RPMI8226 (cell line): ENCODE measurements at places on chromosomes 16 and 17.

DNA sequence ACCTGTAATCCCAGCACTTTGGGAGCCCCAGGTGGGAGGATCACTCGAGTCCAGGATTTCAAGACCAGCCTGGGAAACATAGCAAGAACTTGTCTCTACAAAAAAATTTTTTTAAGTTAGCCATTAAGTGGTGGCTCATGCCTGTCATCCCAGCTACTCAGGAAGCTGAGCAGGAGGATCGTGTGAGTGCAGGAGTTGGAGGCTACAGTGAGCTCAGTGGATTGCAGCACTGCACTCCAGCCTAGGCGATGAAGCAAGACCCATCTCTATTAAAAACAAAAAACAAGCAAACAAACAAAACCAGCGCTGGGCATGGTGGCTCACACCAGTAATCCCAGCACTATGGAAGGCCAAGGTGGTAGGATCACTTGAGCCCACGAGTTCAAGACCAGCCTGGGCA, 38.0 kb downstream of the HEATR3 start:
- no peak for DNase-seq

GRCh38 chr17:12605222-12605621, 60.5 kb upstream of the MYOCD start:
- DNase-seq: no peak

GRCh38 chr17:29982991-29983653, 41.7 kb downstream of the EFCAB5 start:
- no peak for DNase-seq

GRCh38 chr16:52383119-52383518, 163.8 kb downstream of the TOX3 start:
- DNase-seq: no peak

DNA sequence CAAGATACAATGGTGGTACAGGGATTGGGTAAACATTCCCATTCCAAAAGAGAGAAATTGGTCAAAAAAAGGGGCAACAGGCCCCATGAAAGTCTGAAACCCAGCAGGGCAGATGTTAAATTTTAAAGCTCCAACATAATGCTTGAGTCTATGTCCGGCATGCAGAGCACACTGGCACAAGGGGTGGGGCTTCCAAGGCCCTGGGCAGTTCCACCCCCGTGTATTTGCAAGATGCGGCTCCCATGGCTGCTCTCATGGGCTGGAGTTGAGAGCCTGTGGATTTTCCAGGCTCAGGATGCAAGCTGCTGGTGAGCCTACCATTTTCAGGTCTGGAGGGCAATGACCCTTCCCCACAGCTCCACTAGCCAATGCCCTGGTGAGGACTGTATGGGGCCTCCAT, 27.9 kb upstream of the RAI1 start:
- no peak for DNase-seq

DNA sequence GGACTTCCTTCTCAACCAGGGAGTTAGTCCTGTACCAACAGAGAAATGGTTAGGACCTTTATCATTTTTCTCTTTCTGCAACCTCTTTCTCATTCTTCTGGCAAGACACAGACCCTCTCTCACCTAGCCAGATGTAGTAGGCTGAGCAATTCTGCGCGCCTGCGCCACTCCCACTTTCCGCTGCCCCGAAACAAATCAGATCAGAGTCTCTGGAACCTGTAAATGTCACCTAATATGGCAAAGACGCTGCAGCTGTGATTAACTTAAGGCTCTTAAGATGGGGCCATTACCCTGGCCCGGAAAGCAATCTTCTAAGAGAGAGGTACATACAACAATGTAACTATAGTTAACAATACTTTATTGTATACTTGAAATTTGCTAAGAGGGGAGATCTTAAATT, 94.3 kb upstream of the ASIC2 start:
- no peak for DNase-seq

GRCh38 chr17:32801193-32801592, 75.7 kb downstream of the MYO1D start:
- no peak for DNase-seq

- DNase-seq: no peak
Measured at GRCh38 chr17:13154398-13154797, 136.6 kb upstream of the ELAC2 start.

DNA sequence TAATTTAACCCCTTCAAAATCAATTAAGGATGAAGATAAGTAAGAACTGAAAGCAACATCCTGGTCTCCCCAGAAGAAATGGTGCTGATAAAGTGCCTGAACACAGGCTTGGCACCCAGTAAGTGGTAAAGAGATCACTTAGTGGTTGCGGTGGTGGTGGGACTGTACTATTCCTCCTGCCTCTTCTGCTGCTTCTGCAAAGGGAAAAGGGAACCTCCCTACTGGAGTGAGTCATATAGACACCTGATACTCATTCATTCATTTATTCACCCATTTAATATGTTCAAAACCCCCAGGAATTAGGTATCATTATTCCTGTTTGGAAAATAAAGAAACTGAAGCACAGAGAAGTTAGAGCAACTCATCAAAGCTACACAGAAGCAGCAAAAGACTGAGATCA, 60.6 kb downstream of the CDYL2 start:
- DNase-seq: no peak

- peak; percentile 91 for DNase-seq
Measured at GRCh38 chr16:81752225-81752875, 26.7 kb upstream of the PLCG2 start.

DNA sequence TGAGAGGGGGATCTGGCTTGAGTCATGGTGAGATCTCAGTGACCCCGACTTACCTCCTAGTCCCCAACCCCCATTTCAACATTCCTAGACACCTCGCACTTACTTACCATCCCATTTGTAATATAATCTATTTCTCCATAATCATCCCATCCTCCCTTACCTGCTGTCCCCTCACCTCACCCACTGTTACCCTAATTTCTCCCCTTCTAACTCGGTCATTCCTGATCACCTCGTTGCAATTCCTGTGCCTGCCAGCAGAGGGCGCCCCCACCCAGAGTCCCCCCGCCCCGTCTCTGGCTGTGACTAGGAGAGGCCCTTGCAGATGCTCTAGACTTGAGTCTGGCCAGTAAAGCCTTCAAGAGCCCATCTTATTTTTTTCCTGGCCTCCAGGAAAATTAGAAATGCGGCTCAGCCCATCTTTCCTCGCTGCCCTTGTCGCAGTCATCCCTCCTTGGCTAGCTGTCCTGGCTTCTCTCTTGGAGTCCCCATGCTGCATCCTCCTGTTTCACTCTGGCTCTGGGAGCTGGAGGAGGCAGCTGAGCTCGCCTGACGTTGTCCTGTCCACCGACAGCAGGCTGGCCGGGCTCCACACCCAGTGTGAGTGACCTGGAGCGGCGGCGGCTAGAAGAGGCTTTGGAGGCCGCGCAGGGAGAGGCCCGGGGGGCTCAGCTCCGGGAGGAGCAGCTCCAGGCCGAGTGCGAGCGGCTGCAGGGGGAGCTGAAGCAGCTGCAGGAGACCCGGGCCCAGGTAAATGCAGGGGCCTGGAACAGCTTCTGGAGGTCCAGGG, 5.0 kb downstream of the TBKBP1 start:
- DNase-seq: peak; percentile 63

DNA sequence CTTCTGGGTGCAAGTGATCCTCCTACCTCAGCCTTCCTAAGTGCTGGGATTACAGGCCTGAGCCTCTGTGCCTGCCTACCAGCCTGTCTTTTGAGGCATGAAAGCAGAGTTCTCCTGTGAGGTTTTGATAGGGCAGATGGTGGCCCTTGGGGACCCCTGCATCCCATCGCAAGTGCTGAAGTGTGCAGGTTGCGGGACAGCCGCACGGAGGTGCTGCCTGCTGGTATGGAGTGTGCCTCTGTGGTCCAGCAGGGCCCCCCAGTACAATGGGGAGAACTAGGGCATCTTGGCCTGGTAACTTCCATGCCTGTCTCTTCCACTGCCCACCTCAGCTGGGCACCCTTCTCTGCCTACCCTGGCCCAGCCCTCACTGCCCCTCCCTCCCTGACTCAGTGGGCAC, 9.9 kb upstream of the NDRG4 start:
- no peak for DNase-seq

GRCh38 chr16:51535591-51535990, 384.5 kb upstream of the SALL1 start:
- peak; percentile 61 for DNase-seq

DNA sequence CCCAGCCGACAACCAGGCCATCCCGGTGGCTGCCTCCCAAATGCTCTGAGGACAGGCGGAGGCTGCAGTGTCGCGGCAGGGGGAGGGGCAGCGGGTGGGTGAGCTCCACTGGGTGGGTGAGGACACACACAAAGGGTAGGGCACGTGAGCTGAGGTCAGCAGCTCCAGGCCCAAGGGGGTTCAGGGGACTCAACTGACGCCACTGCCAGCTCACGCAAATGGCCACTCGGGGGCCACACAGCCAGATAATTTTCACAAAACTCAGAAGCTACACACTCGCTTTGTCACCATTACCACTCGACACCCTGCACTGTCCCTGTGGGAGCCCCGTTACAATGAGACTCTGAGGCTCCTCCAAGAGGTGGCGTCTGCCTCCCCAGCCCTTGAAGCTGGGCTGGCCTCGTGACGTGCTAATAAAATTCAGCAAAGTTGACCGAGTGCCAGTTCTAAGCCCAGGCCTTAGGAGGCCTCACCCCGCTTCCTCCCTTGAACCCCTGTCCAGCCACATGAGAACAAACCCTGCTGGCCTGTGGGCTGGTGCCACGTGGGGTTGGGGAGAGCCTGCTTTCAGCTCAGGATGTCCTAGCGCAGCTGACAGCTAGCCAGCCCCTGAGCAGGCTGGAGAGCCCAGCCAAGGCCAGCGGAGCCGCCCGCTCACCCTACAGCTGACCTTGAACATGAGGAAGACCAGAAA, 56.9 kb downstream of the RMI2 start:
- no peak for DNase-seq

- DNase-seq: no peak
Measured at GRCh38 chr16:4915226-4915761, 21.7 kb downstream of the PPL start.

GRCh38 chr17:80719449-80719848, 174.8 kb downstream of the RPTOR start:
- no peak for DNase-seq

- no peak for DNase-seq
Measured at GRCh38 chr17:69914520-69914919, 160.5 kb upstream of the KCNJ16 start.

- DNase-seq: peak; percentile 25
Measured at GRCh38 chr17:34318474-34318873, 761 bp upstream of the CCL8 start.

- no peak for DNase-seq
Measured at GRCh38 chr16:73095885-73096421, 48.0 kb upstream of the ZFHX3 start.

DNA sequence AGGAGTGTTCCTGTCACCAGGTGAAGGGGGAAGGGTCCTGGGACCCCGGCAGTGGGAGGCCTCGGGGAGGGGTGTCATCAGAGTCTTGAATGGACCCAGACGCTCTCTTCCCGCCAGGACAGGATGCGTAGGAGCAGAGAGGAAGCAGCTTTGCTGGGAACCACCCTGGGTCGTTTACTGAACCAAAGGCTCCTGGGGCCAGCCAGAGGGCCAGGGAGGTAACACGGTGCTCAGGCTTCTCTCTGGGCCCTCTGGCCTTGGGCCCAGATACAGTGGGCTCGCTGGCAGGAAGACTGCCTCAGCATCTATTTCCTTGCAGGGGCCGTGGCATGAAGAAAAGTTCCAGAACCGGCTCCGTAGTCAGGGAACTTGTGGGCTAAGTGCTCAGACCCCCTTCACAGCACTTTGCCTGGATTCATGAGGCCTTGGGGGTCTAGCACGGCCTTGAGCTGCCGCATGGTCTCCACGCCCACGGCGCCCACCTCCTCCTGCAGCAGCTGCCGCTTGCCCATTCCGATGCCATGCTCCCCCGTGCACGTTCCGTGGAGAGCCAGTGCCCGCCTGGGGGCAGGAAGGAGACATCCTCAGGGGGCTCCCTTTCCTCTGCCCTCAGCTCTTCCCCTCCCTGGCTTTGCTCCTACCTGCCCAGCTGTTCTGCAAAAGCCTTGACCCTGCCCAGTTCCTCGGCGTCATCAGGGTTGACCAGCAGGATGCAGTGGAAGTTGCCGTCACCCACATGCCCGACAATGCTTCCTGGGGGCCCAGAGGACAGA, 4.4 kb downstream of the LDHD start:
- no peak for DNase-seq

DNA sequence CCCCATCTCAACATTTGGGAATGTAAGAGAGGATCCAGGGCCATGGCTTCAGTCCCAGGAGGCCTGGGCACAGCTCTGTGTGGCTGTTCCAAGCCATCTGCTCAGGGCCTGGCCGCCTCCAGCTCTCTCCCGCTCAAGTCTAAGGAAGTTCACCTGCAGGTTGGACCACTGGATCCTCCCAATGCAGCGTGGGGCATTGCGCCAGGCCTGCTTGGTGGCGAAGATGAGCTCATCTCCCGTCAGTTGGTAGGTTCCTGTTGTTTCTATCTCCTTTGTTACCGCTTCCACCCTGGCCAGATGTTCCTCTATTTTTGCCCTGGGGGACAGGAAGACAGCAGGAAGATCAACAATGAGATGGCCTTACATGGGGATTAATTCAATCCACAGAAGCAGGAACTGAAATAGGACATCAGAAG, 17.5 kb downstream of the NOS2 start:
- DNase-seq: no peak

GRCh38 chr16:88622866-88623265, 15.5 kb upstream of the IL17C start:
- DNase-seq: no peak

GRCh38 chr16:12815361-12815760, 11.7 kb upstream of the CPPED1 start:
- peak; percentile 17 for DNase-seq
